ENCODE measurements at places on chromosomes 13 and 19.

- DNase-seq: no peak
These were observed 44.4 kb downstream of the C1QTNF9 start for GRCh38 chr13:24353736-24354135.

GRCh38 chr13:36428086-36428485 is 4.2 kb upstream of the CCNA1 start:
- no peak for DNase-seq

GRCh38 chr13:95361686-95362085 is 60.4 kb upstream of the ABCC4 start:
- no peak for DNase-seq

DNA sequence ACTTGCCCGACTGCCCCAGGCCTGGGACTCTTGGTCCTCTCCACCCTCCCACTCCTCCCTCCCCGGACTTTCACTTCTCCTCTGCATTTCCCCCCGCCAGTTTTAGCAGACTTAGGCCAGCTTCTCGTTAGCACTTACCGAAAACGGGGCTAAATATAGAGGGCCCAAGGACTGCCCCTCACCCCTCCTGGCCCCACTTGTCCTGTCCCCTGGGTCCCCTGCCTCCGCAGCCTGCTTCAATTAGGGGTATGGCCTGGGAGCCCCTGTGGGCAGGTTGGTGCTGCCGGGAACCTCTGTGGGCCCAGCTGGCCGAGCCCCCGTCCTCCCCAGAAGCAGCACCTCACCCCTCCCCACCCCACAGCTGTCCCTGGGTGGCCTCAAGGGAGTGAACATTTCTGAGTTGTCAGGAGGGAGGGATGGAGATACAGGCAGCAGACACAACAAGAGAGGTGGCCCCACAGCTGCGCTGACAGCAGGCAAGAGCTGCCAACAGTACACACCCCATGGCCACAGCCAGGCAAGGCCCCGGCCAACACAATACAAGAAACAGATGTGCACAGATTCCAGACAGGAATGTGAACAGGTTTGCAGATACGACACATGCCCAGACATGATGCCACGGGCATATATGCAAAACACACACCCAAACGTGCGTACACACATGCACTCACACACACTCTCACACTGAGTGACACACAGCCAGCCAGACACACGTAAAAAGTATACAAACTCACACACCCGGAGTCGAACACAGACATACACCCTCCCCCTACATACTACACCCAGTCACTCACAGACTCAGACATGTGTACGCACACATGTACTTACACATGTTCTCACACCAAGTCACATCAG is 2.6 kb downstream of the POU2F2 start:
- DNase-seq: no peak

DNA sequence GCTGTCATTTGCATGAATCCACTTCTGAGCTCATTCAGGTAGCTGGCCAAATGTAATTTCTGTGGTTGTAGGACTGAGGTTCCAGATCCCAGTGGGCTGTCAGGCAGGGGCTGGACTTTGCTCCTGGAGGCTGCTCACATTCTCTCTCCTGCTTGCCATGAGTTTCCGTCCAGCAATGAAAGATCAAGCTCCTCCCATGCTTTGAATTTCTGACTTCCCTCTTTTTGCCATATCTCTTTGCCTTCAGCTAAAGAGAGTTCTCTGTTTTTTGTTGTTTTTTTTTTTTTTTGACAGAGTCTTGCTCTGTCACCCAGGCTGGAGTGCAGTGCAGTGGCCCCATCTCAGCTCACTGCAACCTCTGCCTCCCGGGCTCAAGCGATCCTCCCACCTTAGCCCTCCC is 76.9 kb downstream of the ING1 start:
- DNase-seq: no peak

GRCh38 chr13:109802936-109803335 is 16.6 kb upstream of the IRS2 start:
- DNase-seq: no peak

- no peak for DNase-seq
These were observed 19.2 kb downstream of the ARRDC2 start for GRCh38 chr19:18027151-18027550.

GRCh38 chr13:47250146-47250545 is 353.3 kb upstream of the HTR2A start:
- no peak for DNase-seq

- no peak for DNase-seq
These were observed 14.9 kb downstream of the MAP2K2 start for GRCh38 chr19:4108767-4109625.

DNA sequence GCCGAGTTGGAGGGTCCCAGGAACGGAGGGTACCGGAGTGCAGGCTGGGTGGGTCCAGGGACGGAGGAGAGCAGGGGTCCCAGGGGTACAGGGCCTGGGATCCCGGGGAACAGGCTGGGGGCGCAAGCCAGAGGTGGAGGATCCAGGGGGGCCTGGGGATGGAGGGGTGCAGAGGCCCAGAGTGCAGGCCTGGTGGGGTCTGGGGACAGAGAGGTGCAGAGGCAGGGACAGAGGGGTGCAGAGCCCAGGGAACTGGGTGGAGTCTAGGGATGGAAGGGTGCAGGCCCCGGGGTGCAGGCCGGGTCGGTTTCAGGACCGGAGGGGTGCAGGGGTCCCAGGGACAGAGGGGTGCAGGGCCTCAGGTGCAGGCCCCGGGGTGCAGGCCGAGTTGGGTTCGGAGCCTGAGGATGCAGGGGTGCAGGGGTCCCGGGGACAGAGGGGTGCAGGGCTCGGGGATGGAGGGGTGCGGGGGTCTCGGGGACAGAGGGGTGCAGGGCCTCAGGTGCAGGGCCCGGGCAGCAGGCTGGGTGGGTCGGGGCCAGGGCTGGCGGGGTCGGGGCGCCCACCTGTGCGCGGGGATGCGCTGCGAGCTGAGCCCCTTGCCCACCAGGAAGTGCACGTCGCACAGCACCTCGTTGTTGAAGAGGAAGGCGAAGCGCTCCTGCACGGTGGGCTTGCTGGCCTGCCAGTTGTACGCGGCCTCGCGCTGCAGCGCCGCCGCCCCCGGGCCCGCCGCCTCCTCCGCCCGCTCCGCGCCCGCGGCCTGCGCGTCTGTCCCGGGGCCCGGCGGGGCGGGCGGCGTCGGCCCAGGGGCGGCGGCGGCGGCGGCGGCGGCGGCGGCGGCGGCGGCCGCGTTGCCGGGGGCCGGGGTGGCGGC is 545 bp downstream of the BTBD2 start:
- DNase-seq: no peak

GRCh38 chr13:92547266-92547665 is 679.3 kb upstream of the GPC6 start:
- peak; percentile 2 for DNase-seq

Data from HS-5 (cell line).